ENCODE measurements at places on chromosomes 7 and 10.

- DNase-seq, result no peak
Observed at GRCh38 chr7:80764132-80764531, 125.7 kb downstream of the CD36 start.

GRCh38 chr10:23370106-23370505 is 25.5 kb upstream of the C10orf67 start:
- DNase-seq, result peak; percentile 60

- DNase-seq, result peak; percentile 65
Observed at GRCh38 chr7:84085147-84085546, 109.4 kb downstream of the SEMA3A start.

DNA sequence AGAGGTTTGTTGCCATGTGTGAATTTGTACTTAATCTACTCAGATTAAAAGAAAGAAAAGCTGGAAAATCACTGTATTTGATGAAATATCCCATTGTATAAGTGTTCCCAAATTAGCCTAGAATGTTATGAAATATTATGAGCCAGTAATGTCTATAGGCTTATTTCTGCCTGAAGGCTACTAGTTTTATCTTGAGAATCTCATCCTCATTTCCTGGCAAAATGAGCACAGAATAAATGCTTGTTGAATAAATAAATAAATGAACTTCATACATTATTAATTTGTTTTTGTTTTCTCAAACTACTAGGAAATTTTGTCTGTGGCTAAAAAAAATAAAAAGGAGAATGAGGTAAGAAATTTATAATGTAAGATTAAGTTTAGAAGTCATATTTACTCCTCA is 25.5 kb downstream of the HELLS start:
- DNase-seq, result no peak

- DNase-seq, result no peak
Observed at GRCh38 chr7:79741684-79742083, 288.2 kb upstream of the MAGI2 start.

- DNase-seq, result peak; percentile 89
Observed at GRCh38 chr10:69061305-69062161, 26.4 kb upstream of the SRGN start.

DNA sequence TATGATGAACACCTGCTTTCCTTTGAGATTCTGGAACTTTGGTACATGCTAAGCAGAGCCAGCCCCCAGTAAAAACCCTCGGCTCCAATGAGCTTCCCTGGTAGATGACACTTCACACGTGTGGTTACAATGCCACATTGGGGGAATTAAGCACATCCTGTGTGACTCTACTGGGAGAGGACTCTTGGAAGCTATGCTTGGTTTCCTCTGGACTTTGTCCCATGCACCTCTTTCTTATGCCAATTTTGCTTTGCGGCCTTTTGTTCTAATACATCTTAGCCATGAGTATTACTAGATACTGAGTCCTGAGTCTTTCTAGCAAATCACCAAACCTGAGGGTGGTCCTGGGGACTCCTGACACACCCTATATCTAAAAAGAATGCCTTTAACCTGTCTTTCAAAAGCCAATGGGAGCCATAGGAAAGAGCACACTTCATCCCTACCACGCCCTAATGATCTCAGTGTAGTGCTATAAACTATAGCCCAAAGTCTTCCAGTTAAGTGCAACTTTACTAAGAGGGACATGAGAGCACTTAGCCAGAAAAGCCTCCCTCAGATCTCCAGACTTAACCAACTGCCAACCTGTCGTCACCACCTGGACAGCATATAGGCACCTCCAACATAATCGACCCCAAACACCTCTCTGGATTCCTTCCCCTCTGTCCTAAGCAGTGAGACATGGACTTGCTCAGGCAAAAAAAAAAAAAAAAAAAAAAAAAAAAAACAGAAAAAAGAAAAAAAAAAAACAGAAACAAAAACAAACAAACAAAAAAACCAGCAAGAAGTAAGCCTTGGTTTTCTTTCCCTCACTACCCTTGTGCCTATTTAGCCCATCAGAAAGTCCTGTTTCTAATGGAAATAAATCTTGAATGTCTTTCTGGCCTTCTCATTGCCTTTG is 37.4 kb downstream of the CCDC6 start:
- DNase-seq, result no peak

DNA sequence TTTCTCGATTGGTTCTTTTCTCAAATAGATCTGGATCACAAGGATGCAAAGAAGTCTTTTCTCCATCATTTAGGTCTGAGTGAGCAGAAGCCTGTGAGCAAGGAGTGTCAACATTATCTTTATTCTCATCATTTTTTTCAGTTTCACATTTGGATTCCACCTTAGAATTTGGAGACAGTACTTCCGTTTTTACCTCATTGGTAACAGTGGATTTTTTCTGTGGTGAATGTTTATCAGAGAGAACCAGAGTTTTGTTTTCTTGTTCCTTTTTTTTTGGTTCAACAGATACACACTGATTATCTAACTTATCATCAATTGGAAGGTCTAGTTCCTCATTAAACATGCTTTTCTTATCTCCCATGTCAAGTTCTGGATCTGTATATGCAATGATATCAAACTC is 151.3 kb downstream of the GALNT11 start:
- DNase-seq, result no peak

DNA sequence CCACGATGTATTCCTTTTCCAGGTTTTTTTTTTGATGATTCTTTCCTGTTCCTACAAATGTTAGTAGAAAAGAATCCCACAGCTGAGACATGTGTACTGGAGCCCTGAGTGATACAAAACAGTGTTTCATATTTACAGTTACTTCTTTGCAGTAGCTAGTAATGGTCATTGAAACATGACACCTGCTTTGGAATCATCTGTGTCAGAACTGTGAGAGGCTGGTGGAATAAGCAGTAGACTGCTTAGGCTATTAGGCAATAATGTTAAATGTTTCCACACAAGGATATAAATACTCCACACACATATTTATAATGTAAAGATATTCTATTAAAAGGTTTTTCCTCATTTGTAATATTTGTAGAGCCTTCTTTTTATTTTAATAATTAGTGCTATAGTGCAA is 394.0 kb downstream of the THSD7A start:
- DNase-seq, result peak; percentile 43

DNA sequence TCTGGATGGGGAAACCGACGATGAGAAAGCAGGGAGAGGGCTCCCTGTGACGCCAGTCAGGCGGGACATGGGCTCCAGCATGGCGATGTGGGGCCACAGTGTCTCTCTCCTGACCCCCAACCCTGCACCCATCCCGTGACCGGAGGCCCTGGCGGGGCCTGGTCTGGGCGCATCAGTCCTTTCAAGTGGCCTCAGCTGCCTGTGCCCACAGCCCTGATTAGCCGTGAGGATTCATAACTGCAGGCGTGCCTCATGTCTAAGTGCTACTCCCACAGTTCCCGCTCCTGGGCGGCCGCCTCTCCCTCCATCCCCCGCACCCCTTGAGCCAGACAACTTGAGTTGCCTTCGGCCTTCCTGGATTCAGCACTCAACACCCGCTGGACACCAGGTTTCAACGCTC is 240.8 kb downstream of the ELFN1 start:
- no peak for DNase-seq

- no peak for DNase-seq
Observed at GRCh38 chr7:158500651-158501052, 87.0 kb downstream of the PTPRN2 start.

DNA sequence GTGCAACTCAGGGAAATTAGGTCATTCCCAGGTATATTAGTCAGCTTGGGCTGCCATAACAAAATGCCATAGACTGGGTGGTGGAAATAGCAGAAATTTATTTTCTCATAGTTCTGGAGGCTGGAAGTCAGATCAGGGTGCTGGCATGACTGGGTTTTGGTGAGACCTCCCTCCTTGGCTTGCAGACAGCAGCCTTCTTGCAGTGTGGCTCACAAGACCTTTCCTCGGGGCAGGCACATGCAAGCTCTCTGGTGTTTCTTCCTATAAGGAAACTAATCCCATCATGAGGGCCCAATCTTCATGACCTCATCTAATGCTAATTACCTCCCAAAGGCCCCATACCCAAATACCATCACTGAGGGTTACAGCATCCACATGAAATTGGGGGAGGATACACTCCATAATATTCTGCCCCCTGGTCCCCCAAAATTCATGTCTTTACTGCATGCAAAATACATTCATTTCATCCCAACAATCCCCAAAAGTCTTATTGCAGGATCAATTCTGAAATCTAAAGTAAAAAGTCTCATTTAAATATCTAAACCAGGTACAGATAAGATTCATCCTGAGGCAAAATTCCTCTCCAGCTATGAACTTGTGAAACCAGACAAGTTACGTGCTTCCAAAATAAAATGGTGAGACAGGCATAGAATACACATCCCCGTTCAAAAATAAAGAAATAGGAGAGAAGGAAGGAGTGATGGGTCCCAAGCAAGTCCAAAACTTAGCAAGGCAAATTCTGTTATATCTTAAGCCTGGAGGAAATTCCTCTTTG is 17.4 kb upstream of the CBLL1 start:
- DNase-seq, result no peak

DNA sequence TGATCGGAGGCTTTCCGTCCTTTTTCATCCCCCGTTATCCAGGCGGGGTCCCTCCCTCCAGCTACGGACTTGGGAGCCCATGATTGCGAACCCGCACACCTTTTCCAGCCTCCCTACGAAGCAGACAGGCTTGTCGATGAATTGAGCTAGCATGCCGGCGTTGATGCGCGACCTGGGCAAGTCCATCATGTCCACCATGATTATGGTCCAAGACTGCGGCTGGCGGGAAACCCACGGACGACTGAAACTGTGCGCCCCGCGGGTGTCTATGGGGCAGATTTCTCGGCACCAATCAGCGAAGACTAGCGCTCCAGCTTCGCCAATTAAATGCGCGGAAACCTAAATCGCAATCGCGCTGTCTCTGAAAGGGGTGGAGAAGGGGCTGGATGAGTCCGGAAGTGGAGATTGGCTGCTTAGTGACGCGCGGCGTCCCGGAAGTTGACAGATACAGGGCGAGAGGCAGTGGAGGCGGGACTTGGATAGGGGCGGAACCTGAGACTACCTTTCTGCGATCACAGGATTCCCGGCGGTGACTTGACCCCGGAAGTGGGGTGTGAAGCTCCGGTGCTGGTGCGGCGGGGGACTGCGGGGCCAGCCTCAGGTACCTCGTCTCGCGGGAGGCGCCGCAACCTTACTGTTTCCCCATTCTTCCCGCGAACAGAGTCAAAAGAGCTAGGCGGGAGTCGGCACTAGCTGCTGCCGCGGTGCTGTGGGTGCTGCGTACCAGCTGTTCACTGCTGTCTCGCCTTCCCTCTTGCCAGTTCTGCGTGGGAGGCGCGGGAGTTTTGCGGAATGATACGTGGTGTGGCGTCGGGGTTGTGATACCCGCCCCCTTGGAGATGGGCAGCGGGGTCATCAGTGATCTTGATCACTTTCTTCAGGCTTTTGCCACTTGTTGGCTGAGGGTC is at the start of gene UMAD1:
UMAD1 (plus strand) TSS at position 532 of the 908 bp plus-strand sequence. CDS start 32,620 bp downstream, outside the sequence.
- DNase-seq, result peak; percentile 99

DNA sequence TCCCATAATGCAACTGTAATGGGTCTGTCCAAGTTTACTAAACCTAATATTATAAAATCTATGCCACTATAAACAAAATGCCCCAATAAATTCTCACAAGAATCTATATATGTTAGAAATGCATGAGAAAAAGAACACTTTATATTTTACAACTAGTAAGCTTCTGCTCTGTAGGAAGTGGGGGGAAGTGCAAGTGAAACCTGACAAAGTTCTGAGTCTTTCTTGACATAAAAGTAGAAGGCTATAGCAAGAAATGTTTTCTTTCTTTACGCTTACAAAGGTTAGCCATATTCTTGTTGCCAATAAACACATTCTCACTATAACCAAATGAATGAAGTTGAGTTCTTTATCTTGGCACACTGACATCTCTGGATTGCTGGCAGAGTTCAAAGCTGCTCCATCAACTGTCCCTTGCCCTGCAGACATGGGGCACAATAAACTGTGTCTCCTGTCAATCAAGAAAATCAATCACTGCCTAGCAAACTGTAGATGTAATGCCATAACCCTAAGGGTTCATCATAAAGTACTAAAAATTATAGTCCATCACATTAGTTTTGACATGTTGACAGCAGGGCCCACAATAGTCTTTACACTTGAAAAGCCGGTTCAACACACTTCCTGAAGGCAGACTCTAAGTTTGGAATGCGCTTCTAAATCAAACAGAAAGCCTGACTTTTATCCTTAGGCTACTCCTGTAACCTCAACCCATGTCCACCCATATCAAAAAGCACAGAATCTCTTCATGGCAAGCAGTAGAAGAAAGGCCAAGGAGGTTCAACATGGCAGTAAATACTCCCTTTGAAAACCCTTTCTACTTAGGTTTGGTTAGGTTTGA is 58.6 kb downstream of the TPK1 start:
- DNase-seq, result no peak

GRCh38 chr10:102935939-102936605 is 18.0 kb downstream of the CNNM2 start:
- no peak for DNase-seq

DNA sequence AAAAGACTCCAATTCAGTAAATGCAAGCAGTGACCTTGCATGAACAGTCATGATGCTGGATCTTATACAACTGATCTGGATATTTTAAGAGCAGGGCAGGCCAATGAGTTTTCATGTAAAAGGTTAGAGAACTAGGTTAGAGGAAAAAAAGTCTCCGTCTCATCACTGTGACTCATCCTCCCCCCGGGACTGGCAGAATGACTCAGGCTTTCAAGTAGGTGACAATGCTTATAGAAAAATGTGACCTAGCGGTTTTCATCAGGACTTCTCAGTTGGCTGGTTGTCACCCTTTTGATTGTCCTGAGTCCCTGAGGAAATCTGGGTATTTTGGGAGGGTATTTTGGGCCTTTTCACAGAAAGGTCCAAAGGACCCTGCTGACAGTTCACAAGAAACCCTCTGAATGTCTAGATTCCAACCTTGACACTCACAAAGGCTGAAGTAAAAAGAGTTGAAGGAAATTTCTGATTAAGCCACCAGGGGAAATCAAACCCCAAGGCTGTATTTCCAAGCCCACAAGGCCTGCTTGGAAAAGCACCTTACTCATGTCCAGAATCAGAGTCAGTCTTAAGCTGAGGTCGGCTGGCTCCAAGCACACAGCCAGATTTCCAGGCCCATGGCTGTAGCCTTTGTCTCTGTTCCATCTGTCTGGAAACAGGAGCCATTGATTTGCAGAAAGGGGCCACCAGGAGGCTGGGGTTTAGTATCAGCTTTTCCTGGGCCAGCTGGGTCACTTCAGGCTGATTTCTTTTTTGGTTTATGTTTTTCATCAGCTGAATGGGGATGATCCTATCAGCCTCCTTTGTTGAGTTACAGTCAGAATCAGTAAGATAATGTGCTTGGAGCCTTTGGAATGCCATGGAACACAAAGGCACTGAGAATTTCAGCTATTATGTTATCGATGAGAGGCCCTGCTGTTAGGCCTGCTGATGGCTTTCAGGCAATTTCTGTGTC is 226.4 kb upstream of the HABP2 start:
- peak; percentile 83 for DNase-seq

- DNase-seq, result no peak
Observed at GRCh38 chr10:47354165-47354564, 6.0 kb downstream of the RBP3 start.

GRCh38 chr10:101215397-101216206 is 13.7 kb downstream of the LBX1 start:
- no peak for DNase-seq
